ENCODE measurements at places on chromosomes 5 and 9. TPM values are rescaled to one million over a fixed set of nuclear protein-coding genes. Genes with fewer than 3 reads are reported as not detected.

PGM5 gene
- 2.2 TPM for polyA plus RNA-seq

EIF4E1B gene
- 1.5 TPM for polyA plus RNA-seq

MSH3 gene
- 2.1 TPM for polyA plus RNA-seq

PCDHGA11 gene
- polyA plus RNA-seq = 0.23 TPM

RXRA gene
- 22.4 TPM for polyA plus RNA-seq

Data from pancreas (tissue), 10 donors.